ENCODE measurements at places on chromosomes 12 and 14.

DNA sequence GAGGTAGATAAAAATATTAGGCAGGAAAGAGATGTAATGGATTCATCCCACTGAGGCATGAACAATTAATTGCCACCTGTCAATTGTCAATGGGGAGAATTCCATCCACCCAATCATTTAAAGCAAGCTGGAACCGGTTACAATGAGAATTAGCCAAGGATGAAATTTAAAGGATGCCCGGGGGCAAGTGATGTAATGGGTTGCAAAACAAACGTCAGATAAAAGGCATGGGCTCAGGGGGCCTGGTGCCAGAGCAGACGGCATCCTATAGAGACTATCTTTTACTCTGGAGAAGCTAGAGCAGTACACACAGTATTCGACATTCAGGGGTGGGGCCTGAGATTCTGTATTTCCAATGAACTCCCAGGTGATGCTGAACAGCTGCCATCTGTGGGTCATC is 80.5 kb upstream of the ZFP36L1 start:
- no peak for DNase-seq

- no peak for DNase-seq
Observed at GRCh38 chr14:104894331-104895206, 29.5 kb downstream of the CEP170B start.

GRCh38 chr12:108190529-108190928 is 61.4 kb downstream of the WSCD2 start:
- no peak for DNase-seq

GRCh38 chr12:92107621-92108131 is 38.0 kb downstream of the BTG1 start:
- peak; percentile 35 for DNase-seq

DNA sequence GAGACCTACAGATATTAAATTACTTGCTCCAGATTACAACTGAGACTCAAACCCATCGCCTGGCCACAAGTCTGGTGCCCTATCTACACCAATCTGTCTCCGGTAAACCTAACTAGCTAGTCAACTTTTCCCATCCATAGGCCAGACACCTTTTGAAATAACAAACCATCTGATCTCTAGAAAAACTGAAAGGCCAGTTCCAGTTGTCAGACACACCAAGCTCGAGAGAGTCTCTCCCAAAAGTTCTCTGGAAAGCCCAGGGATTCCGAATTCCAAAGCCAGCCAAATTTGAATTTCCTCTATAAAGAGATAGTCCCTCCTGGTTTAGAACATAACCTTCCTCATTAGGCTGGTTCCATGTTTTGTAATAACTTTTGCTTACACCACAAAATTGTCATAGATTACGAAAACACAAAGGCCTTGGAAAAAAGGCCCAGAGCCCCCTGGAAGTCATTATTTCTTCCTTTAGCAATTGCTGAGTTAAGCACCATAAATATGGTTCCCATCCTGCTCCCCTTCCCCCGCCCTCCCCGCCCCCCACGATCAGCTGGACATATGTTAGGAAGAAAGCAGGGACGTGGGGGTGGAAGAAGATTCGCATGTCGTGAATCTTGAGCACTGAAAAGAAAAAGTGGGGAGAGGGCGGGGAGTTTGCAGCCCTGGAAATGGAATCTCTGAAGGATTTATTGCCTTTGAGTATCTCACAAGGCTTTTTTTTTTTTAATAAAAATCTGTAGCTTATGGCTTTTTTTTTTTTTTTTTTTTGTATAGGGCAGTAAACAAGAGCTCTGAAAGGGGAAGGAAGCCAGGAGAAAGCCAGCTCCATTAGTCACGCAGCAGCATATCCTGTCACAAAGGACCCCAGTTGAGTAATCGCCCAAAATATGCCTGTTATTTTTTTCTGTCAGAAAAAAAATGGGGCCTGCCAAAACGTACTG is 110.4 kb downstream of the ZFP36L1 start:
- no peak for DNase-seq

- no peak for DNase-seq
Observed at GRCh38 chr12:30896461-30896860, 30.1 kb upstream of the TSPAN11 start.

- DNase-seq, result no peak
Observed at GRCh38 chr12:232731-233614, 19.0 kb upstream of the SLC6A12 start.

- DNase-seq, result no peak
Observed at GRCh38 chr14:25140411-25140810, 90.5 kb upstream of the STXBP6 start.

- peak; percentile 51 for DNase-seq
Observed at GRCh38 chr14:59464486-59465315, 479 bp downstream of the GPR135 start.

DNA sequence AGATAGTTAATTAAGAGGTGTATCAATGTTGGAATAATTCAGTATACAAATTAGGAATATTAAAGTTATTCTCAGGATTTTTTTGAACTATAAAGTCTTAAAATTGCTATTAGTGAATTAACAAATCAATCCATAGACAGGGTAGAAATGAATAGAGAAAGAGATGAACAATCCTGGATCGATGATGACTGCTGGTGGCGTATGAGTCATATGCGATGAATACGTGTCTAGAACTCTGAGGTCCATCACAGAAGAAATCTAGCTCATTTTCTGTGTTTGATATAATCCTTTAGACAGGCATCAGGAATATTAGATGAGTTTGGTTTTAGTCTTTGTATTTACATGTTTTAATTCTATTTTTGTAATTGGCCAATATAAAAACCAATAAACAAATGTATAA is 85.4 kb upstream of the RTL1 start:
- no peak for DNase-seq

GRCh38 chr12:84636801-84637290 is 275.8 kb downstream of the SLC6A15 start:
- no peak for DNase-seq

- no peak for DNase-seq
Observed at GRCh38 chr12:76177821-76178220, 93.3 kb upstream of the NAP1L1 start.

Measured in NCI-H2107 (cell line).